ENCODE measurements at places on chromosomes 12 and 14. TPM values are rescaled to one million over a fixed set of nuclear protein-coding genes. Genes with fewer than 3 reads are reported as not detected.

Gene NT5DC3
- total RNA-seq = 15.5 TPM

Gene KRT74
- total RNA-seq = not detected

Gene RPS6KL1
- total RNA-seq = 10.0 TPM

Gene ANO2
- total RNA-seq = not detected

Gene SLC24A4
- total RNA-seq = 0.17 TPM

Gene NUAK1
- total RNA-seq = 1.6 TPM

Gene CCDC184
- not detected for total RNA-seq

Gene TMEM229B
- total RNA-seq = 7.1 TPM

Gene AGAP2
- total RNA-seq = 47.5 TPM

Gene PCK2
- total RNA-seq = 68.3 TPM

Gene TMPRSS12
- total RNA-seq = not detected

Gene PRPF40B
- total RNA-seq = 6.2 TPM

Gene LPAR5
- 10.6 TPM for total RNA-seq

Gene OTX2
- total RNA-seq = not detected

Gene ENDOU
- total RNA-seq = not detected

Gene LRRK2
- 0.47 TPM for total RNA-seq

Gene ARHGAP9
- total RNA-seq = 154 TPM

Gene CARMIL3
- total RNA-seq = 0.10 TPM

Gene INSM2
- total RNA-seq = not detected

Gene GPR84
- total RNA-seq = 91.5 TPM

Gene OR4E2
- total RNA-seq = not detected

Gene GYS2
- not detected for total RNA-seq

Gene A2ML1
- total RNA-seq = not detected

Gene KLHL33
- total RNA-seq = 0.43 TPM

Gene TTC6
- total RNA-seq = not detected

Gene GLIPR1L1
- total RNA-seq = not detected

Gene TAS2R20
- total RNA-seq = 1.6 TPM

Gene BDKRB2
- total RNA-seq = not detected

Gene CLECL1
- total RNA-seq = 1.3 TPM

Gene LYSET
- total RNA-seq = 8.6 TPM

Gene FAM181A
- total RNA-seq = not detected

Gene ZNF26
- total RNA-seq = 27.3 TPM

Gene CLEC1B
- total RNA-seq = not detected

Gene IL23A
- total RNA-seq = 0.84 TPM

Gene PZP
- not detected for total RNA-seq

Gene ADAMTS20
- not detected for total RNA-seq

Gene NELL2
- 1.6 TPM for total RNA-seq

Gene SERPINA5
- not detected for total RNA-seq

Gene CLEC4C
- total RNA-seq = not detected

Gene FAM234B
- 10.1 TPM for total RNA-seq

Gene FAM90A1
- 0.36 TPM for total RNA-seq

Gene RNASE2
- total RNA-seq = not detected

Gene ZCCHC8
- 42.7 TPM for total RNA-seq

Gene BATF
- total RNA-seq = 219 TPM

Gene DCD
- not detected for total RNA-seq

Gene RTL1
- total RNA-seq = not detected

Data from natural killer cell treated with Interleukin-12 subunit alpha and Interleukin-12 subunit beta and Interleukin-15 and Interleukin-18, amount 100 ng/mL, for 72 hours (primary cell).